ENCODE measurements at places on chromosomes 6 and 20.

DNA sequence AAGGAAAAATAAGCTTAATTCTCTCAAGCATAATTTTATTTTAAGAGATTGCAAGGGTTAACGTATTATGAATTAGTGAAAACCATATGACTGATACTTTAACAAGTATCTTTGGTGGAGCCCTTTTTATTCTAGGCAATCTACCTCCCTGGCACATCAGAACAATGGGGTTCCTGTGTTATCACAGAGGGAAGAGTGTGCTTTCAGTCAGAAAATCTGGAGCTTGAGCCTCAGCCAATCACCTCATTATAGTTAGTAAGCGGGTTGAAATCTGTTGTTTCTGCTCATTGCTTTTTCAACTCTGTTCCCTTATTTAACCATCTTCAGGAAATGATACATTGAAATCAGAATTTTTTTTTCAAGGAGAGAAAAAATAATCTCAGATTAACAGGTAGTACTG, 391 bp downstream of the ADGRF1 start:
- DNase-seq: no peak

DNA sequence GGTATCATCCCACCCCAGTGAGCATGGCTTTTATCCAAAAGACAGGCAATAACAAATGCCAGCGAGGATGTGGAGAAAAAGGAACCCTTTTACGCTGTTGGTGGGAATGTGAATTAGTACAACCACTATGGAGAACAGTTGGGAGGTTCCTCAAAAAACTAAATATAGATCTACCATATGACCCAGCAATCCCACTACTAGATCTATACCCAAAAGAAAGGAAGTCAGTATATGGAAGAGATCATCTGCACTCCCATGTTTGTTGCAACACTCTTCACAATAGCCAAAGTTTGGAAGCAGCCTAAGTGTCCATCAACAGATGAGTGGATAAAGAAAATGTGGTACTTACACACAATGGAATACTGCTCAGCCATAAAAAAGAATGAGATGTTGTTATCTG, 5.9 kb upstream of the KIAA1755 start:
- no peak for DNase-seq

- no peak for DNase-seq
Measured at GRCh38 chr6:44051515-44051914, 75.7 kb downstream of the MRPL14 start.

DNA sequence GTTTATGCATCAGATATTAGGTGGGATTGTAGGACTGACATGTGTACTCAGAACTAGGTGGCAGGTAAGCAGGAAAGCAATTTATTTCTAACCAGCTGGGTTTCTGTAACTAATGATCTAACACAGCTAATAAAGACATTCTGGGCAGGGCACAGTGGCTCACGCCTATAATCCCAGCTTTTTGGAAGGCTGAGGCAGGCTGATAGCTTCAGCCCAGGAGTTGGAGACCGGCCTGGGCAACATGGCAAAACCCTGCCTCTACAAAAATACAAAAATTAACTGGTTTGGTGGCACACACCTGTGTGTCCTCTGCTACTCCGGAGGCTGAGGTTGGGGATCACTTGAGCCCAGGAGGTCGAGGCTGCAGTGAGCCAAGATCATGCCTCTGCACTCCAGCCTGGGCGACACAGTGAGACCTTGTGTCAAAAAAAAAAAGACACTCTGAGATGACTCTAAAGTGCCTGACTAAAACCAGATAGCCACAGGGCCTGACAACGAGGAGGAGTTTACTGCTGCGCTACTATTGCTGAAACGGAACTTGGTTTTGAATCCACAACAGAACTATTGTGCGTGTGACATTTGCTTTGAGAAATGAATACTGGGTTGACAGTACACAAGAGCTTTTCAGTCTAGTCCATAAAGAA, 29.2 kb upstream of the CEP85L start:
- no peak for DNase-seq

GRCh38 chr6:123007885-123008284, 11.8 kb downstream of the CLVS2 start:
- no peak for DNase-seq

DNA sequence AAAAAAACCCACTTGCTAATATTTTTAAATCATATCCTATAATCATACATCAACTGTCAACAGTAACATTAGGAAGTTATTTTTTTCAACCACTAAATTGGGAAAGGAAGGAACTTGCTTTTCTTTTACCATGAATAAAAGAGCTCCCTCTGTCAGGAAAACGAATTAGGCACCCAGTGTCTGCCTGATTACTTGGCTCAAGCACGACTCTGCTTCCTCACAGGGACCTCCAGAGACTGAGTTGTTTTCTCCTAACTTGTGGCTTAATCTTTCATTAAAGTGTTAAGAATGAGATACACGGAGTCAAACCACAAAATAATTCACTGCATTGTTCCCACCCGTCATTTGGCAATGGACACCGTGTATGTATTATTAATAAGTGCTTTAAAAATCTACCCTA, 1405.1 kb upstream of the EYS start:
- DNase-seq: no peak

DNA sequence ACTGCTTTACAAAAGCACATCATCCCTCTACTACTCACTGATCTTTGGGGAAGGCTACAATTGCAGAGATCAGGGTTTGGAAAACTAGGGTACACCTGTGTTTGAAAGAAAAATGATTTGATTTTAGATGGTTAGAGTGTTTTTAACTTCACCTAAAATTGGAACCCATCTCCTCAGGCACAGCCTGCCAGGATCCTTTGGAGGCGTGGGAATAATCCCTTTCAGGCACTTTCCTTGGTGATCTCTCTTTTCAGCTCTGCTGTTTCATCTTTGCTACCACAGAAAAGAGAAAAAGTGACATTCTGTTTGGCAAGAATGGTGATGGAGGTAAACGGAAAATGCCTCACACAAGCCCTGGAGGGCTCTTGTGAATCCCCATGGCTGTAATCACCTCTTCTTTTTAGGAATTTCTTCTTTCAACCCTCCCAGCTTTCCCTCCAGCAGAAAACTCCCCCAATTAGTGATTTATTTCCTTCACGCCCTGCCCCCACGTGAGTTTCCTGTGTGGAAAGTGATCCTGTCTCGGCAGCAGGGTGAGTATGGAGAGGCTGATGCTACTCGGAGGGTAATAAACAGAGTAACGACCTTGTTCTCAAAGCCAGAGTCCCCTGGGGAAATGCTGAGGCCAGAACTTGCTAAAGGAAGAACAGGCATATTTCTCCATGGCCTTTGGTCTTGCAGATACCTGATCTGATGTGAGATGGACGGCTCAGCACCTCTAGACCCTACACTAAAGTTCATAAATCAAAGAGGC, 9.2 kb downstream of the KCNG1 start:
- DNase-seq: no peak

DNA sequence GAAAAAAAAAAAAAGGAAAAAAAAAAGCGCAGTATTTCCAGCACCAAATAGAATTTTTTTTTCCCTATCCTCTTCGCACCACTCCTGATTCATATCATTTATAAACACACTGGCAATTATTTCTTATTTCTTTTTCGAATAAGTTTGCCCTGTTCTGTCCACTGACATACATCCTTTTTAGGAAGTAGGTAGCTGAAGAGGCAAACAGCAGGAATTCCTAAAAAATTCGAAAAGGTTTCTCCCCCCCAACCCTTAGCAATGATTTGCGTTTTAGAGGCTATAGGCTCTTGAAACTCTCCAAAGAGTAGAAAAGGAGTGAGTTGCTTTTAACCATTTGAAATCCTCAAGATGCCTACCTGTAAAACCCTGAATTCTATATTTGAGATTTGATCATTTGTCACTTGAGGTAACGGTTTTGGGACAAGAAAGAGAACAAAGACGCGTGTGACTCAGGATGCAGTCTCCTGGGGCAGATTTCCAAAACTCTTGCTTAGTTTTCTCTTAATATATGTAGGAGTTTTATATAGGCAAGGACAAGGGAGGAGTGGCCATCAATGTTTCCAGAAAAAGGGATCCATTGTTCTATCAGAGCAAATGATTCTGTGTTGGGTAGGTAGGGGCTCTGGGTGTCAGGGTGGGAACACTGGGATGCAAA, 531 bp upstream of the CCN2 start:
- DNase-seq: no peak

GRCh38 chr20:3406481-3407039, 909 bp downstream of the DNAAF9 start:
- DNase-seq: peak; percentile 2

DNA sequence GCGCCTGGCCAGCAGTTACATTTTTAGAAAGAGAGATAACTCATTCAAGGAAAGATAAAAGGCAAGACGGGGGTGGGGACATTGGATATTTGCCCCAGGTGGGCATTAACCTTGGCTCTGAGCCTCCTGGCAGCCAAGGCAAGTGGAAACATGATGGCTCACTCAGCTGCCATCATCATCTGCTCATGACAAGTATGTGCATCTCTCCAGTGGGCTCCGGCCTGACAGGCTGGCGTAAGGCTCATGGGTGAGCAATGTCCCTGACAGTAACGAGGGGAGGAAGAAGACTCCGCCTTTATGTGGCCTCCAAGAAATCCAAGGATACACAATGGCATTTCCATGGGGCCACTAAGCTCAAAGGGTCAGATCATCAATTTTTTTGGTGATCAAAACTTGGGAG, 13.3 kb downstream of the ANKRD60 start:
- no peak for DNase-seq

DNA sequence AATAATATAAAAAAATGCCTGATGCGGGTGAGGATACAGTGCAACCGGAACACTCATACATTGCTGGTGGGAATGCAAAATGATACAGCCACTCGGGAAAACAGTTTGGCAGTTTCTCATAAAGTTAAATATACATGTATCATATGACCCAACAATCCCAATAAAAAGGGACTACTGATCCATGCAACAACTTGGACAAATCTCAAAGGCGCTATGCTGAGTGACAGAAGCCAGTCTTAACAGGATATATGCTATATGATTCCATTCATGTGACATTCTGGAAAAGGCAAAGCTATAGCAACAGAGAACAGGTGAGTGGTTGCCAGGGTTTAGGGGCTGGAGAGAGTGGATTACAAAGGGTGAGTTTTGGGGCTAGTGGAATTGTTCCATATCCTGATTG, 170.2 kb upstream of the MLN start:
- DNase-seq: no peak

- no peak for DNase-seq
Measured at GRCh38 chr6:35725081-35725708, 11.6 kb upstream of the ARMC12 start.

GRCh38 chr6:47163536-47163935, 121.4 kb upstream of the ADGRF1 start:
- DNase-seq: no peak

DNA sequence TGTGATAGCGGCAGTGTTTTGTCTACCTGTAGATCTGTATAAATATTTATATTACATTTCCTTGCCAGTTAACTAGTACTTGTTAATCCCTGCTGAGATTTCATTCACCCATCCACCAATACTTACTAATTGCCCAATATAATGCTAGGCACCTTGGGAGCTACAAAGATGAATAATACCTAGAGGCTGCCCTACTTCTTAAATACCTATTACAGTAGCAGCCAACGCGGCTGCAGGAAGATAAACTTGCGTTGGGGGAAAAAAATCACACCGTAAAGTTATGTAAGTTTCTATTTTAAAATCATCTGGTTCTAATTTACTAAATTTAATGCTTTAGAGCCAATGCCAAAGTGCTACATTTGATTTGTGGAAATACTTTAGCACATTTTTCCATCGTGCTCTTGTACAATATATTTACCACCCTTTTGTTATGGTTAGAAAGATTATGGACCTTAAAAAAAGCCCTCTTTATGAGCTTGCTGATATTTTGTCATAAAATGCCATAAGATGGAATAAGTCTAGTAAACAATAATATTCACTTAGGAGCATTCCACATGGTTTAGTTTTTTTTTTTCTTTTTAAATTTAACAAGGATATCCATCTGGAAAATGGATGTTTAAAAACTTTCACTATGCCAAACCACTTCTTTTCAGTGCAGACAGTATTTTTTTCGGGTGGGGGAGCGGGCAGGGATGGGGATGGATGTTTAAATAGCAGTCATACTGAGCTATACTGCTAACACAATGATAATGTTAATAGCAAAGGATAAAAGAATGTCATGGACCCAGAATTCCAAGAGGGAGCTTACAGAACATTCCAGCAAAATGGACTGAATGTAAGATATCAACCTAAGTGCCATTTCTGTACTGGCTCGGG, 13.2 kb upstream of the NEDD9 start:
- no peak for DNase-seq

DNA sequence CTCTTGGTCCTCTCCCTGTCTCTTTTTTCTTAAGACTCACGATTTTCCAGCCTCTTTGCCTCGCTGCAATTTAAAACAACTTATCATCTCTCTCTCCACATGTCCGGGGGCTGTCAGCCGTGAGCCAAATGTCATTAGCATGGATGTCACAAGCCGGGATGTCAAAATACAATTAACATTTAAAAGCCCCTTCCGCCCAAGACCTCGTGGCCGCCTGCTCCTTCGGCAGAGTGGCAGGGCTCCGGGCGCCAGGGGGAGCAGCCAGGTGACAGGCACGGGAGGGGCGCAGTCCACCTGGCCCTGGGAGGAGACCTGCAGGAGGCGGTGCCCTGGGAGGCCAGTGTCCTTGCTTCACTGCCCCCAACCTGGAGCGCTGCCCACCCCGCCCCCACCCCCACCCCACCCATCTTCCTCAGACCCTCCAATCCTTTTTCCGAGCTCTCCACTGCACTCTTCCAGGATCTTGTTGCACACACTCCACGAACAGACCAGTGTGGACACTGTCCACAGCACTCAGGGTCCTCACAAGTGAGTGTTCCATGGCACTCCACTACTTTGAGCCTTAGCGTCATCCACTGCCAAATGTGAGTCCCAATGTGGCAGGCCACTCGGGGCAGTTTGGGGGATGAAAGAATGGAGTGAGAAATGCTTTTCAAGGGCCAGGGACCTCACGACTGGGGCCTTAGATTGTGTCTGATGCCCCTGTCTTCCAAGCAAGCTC, 5.6 kb upstream of the GRM4 start:
- no peak for DNase-seq

DNA sequence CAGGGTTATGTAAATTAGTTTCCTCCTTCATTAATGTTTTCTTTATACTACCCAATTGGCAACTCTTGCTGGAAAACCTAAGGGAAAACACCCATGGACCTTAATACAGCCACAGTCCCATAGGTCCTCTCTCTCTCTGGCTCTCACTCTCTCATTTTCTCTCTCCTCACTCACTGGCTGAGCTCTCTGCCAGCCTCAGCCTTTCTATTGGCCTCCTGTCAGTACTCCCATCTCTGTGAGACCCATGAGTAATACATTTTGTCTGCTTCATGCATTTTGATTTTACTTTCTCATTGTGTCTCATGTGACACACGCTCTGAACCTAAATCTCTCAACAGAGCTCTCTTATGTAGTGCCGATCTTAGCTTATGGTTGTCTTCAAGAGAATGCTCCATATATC, 907.5 kb downstream of the C6orf118 start:
- DNase-seq: no peak

All from stimulated activated CD4-positive, alpha-beta T cell treated with anti-CD3 and anti-CD28 coated beads, Interleukin-2, amount 100 ng/mL, for 24 hours (primary cell).